Stimulated activated CD4-positive, alpha-beta T cell treated with anti-CD3 and anti-CD28 coated beads, TNF-alpha, amount 100 ng/mL, for 48 hours (primary cell): ENCODE measurements at places on chromosomes 5 and 9.

DNA sequence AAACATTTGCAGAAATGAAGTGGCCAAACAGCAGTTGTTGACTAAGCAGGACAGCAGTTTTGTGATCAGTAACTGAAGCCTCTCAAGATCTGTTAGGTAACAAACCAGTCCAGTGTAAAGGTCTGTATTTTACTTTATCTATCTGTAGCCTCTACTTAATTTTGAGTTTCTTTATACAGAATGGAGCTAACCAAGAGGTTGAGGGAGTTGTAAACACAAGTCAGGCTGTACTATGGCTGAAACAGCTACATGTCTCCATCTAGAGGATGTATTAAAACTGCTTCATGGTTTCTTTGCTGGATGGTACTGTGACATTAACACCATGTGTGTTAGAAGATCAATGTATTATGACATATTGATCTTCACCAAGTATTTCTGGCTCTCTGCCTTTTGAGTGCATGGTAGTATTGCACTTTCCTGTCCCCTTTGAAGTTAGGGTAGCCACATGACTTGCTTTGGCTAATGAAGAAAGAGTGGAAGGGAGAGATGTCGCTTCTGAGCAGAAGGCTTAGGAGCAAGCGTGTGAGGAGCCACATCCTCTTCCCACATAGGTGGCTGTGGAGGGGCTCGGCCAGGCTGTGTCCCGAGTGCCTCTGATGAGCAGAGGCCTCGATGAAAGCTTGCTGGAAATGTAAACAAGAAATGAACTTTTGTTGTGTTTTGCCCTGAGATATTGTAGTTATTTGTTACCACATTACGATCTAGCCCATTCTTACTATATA lies 105.6 kb upstream of the PCA3 start:
- no peak for DNase-seq

DNA sequence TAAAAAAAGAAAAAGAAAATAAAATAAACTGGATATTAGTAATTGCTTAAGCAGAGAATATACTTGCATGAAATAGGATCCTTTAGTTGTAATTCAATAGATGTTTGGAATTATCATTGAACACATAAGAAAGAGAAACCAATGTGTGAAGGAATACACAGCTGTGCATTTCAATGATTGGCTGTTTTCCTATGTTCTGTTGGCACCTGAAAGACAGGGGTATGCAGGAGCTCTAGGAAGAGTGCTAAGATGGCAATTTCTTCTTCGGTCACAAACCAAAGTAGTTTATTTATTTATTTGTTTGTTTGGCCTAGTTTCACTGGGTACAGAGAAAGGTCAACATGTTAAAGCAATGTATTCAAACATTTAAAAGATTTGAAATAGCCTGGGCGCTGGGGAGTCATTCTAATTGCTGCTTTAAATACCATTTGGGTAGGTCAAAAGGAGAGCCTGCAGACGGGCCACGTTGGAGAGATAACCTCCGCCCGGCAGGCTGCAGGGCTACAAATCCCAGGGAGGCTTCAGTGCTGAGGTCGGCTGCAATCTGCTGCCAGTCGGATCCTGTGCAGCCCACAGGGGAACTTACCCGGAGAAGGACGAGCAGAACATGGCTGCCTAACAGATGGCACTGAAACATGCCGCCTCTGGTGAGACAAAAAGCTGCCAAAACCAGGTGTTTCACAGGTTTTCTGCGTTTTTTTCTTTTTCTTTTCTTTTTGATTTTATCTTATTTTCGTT lies 154.2 kb upstream of the TYRP1 start:
- DNase-seq = no peak

GRCh38 chr5:89556215-89556913 lies 673.4 kb upstream of the MEF2C start:
- no peak for DNase-seq

GRCh38 chr5:120803282-120803681 lies 339.2 kb downstream of the PRR16 start:
- DNase-seq = no peak

- no peak for DNase-seq
These were observed 105.3 kb downstream of the SLIT3 start for GRCh38 chr5:169195601-169196000.

GRCh38 chr9:34989003-34989945 lies at the start of gene DNAJB5:
DNAJB5 (plus strand) TSS chr9:34989745; CDS start chr9:34990631, 886 bp downstream.
- DNase-seq = peak; percentile 97

DNA sequence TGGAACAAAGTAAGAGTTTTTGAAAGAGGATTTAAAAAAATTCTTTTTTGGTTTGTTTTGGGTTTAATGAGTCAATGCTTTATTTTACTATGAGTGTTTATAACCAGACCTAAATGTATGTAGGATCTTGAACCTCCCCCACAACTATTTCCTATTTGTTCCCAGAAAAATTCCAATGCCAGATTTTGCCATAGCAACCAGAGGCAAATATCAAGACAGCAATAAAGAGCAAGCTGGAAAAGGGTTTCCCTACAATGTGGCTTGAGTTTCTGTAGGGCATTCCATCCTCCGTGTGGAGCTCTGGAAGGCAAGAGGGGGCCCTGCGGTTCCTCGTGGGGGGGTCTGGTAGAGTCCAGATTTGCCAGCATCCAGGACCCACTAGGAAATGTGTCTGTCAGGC lies 27.8 kb upstream of the GDNF start:
- DNase-seq = no peak

GRCh38 chr5:80990527-80990926 lies 30.4 kb downstream of the RASGRF2 start:
- DNase-seq = no peak

GRCh38 chr5:16043349-16043965 lies 136.1 kb downstream of the MARCHF11 start:
- DNase-seq = no peak

GRCh38 chr9:8724284-8725018 lies 924.9 kb upstream of the DMAC1 start:
- no peak for DNase-seq

DNA sequence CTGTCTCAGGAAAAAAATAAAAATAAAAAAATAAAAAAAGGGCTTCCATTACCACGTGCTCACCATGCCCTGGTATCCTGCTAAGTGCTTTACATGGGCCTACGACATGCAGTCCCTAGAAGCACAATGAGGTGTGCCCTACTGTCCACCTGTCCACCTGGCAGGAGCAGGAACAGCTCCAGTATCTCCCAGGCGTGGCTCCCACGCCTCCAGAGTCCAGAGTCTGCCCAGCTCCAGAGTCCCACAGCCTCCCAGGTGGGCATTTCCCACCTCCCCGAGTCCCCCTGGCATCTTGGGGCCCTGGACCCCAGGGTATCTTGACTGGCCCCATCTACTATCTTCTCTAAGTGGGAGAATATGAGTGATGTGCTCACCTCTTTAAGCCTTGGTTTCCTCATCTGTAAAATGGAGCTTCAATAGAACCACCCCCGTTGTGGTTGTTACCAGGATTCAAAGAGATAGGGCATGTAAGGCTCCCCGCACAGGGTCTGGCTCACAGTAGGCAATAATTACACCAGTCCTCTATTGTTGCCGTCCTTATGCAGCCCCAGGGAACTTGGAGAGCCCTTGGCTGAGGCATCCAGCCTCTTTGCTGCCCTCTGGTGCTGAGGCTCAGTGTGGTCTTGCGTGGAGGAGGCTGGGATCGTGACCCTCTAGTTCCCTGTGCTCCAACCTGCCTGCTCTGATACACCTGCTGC lies 8.9 kb downstream of the CXCL14 start:
- DNase-seq = no peak

GRCh38 chr5:157582731-157583620 lies 7.4 kb upstream of the ADAM19 start:
- DNase-seq = no peak

- no peak for DNase-seq
These were observed 697.0 kb upstream of the SEMA6A start for GRCh38 chr5:117271656-117272055.

DNA sequence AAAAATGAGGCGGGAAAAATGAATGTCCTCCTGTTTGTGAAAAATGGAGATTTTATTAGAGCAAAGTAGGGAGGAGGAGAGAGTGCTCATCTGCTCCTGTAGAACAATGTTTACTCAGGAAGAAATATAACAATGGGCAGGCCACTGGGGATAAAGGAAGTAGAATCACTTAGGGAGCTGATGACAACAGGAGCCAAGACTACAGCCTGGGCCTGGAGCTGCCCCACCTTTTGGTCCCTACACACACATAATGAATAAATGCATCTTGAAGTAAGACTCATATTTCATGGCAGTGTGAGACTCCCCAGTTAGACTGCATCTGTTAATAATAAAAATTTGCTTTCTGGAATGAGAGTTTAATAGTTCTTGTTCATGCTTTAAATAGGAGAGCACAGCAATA lies 1939.8 kb downstream of the EFNA5 start:
- no peak for DNase-seq

DNA sequence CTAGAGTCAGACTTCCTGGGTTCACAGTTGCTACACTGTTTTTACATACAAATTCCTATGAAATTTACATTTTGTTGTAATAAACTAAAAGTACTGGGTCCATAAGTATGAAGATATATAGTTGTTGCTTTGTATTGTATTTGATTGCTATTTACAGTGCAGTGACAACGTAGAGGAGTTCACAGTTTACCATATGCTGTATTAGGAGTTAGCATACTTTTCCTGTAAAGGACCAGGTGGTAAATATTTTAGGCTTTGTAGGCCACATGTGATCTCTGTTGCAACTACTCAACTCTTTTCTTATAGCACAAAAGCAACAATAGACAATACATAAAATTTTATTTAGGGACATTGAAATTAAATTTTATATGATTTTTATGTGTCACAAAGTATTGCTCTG lies 18.0 kb downstream of the PAM start:
- DNase-seq = no peak

DNA sequence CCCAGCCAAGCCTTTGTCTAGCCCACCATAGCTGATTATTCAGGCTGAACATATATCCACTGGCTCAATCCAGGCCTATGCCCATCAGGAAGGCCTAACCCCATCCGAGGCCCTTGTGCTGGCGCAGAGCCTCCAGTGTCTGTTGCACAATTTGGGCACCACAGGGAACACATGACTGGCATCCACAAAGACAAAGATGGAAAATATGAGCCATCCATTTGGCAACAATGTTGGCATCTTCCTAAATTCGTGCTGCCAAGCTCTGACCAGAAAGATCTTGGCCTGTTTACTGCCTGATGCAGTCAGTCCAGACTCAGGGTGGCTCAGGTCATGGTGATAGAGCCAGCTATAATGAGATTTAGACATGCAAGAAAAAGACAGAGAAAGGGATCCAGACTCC lies 233.8 kb downstream of the PIK3R1 start:
- no peak for DNase-seq

DNA sequence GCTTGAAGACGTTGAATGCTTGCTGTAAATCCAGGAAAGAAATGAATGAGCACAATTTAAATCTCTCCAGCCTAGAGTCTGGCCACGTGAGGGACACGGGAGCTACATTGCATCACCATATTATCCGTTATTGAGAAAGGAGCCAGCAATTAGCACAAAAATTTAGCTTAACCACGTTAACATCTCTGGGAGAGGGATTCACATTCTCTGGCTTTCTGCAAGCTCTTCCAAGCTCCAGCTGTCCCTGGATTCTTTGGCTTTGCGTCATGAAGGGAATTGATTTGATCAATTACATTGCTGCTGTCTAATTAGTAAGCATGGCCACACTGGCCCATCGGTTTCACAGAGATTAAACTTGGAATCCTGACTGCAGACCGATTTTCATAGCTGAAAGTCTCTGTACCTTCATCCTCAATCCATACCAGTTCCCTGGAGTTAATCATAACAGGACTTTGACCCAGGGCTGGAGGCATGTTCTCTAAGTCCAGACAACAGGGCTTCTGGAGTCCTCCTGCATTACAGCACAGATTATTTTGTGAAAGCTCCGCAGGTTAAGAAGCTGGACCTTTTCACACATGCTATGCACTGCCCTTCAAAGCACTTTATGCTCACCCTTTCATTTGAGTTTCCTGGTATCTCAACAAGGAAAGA lies 31.6 kb downstream of the ADRA1B start:
- no peak for DNase-seq

- DNase-seq = no peak
These were observed 22.2 kb downstream of the JAKMIP2 start for GRCh38 chr5:147760086-147760875.

GRCh38 chr5:174313615-174314014 lies 268.1 kb downstream of the NSG2 start:
- no peak for DNase-seq

DNA sequence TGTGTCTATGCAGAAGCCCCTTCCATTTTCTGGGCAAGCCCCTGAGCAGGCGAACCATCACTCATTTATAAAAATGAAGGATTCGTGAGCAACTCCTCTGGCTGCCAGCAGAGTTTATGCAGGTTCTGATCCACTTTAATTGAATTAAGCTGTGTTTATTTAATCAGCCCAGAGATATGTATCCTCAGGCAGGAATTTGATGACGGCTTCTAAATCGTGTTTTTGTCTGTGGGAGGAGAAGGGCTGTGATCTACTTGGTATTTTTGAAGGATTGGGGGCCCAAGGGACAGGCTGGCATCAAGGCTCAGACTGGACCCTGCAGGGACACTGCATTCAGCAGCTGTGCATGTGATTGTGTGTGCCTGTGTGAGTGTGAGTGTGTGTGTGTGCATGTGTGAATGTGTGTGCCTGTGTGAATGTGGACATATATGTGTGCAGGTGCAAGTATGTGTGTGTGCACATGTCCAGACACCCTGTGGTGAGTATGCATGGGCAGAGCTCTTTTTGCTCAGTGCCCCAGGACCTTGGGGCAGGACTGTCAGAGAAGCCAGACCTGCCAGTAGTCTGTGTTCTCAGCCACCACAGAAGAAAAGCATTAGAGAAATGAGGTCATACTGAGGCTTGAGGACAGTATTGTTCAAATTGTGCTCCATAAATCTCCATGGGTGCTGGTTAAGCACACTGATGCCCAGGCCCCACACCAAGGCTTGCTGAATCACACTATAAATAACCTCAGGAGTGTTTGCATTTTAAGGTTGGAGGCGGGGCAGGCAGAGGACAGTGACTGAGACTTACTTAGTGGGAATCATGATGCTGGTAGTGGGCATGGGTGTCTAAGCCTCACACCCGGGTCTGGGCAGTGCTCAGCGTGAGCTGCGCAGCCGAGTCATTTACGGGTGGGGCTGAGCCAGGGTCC lies 164.0 kb downstream of the CARTPT start:
- no peak for DNase-seq

GRCh38 chr5:138972230-138972629 lies 97.1 kb upstream of the LRRTM2 start:
- no peak for DNase-seq

DNA sequence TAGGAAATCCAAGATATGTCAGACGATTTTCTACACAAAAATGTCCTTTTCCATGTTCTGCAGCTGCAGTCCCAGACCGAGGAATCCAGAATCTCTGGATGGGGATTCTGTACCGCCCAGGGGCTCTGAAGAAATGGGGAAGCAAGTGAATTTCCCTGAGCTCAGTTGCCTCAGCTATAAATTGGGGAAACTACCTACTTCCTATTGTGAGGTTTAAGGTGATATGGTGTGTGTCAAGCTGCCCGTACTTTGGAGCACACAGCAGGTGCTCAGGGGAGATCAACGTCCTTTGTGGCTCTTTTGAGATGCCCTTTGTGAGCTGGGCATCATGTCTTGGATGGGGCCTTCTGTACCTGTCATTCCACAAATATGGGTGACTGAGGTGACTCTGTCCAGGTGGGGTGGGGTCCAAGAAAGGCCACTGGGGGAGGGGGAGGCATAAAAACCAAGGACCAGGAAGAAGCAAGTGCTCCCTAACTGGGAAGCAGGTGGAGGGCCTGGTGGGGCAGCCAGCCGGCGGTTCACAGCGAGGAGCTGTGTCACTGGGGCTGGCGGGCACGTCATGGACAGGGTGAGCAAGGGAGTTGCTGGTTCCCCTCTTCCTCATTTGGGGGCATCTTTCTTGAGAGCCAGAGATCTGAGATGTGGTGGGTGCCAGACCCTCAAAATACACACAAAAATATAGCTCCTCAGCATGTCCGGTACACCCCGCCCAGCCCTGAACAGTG lies 116.0 kb downstream of the CRB2 start:
- DNase-seq = no peak

- no peak for DNase-seq
These were observed 23.3 kb upstream of the CPLANE1 start for GRCh38 chr5:37272511-37272910.
